Osteoblast (primary cell): ENCODE measurements at places on chromosomes 4 and X. TPM values are rescaled to one million over a fixed set of nuclear protein-coding genes. Genes with fewer than 3 reads are reported as not detected.

CT55 gene
- not detected in 2 replicates for total RNA-seq

ARX gene
- total RNA-seq: not detected in 2 replicates

SLC2A9 gene
- 2.5 and 3.5 TPM in 2 replicates for total RNA-seq

ZNF711 gene
- 1.4 and 1.5 TPM in 2 replicates for total RNA-seq

GRCh38 chr4:95508421-95508820 is 40.4 kb downstream of the UNC5C start:
- no peak for DNase-seq

- no peak for DNase-seq
Measured at GRCh38 chr4:14520171-14520570, 482.1 kb upstream of the CPEB2 start.

- no peak for DNase-seq
Measured at GRCh38 chr4:42642101-42642797, 14.7 kb downstream of the ATP8A1 start.

DNA sequence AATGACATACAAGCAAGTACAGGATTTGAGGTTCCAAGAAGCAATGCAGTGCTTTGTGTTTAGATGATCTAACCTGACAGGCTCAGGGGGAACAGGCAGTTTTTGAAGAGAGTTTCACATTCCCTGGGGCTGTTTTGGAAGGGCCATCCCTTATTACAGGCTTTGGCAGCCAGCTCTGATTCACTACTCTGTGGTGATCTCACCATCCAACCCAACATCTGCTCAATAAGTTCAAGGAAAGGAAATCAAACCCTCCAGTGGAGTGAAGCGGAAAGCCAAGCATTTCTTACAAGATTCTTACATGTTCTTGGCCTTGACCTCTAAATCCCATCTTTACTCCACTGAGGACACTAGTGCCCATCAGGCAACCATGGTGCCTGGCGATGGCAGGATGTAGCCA is 7.5 kb downstream of the IDS start:
- DNase-seq: peak; percentile 87

GRCh38 chr4:138677212-138677611 is 338.4 kb upstream of the NOCT start:
- DNase-seq: no peak

DNA sequence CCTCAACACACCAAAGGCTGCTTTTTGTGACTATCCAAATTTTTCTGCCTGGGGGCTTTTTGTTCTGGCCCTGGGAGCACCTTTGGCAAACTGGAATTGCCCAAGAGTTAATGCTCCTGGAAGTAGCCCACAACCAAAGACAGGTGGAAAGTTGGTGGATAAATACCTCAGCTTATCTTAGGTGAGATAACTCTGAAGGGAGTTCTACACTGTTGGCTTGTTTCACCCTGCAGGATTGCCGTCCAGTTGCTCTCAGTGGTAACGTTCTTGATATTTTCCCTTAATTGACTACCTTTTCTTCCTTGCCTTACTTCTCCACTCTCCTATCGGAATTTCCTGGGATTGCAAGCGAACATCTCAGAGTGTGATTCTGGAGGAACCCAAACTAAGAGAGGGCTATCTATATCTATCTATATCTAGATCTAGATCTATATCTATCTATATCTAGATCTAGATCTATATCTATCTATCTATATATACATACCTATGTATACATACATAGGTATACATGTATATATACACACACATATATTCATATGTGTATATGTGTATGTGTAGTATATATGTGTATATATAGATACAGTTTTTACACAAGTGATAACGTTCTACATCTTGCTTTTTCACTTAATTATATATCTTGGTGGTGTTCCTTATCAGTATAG is 82.6 kb upstream of the DHX15 start:
- no peak for DNase-seq

- DNase-seq: peak; percentile 92
Measured at GRCh38 chrX:3638280-3638873, 75.1 kb downstream of the PRKX start.

GRCh38 chrX:139475432-139475831 is 55.1 kb upstream of the F9 start:
- no peak for DNase-seq

DNA sequence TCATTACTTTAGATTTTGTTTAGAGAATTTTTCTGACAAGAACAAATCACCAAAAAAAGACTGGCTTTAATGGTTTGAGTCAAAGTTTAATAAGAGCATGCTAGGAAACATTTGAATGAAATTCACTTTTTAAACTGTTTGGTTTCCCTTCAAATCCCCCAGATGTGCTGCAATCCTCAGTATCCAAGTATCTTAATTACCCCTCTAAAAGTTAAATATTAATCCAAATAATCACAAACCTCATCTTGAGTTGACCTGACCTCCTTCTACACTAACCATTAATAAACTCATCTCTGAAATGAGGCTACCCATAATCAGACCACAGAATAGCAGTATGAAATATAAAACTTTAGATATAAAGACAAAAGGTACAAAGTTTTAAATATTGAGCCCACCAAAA is 10.1 kb downstream of the DHX15 start:
- DNase-seq: no peak

- DNase-seq: no peak
Measured at GRCh38 chr4:172514011-172514410, 654.6 kb upstream of the GALNT7 start.

- no peak for DNase-seq
Measured at GRCh38 chrX:72584163-72584562, 11.5 kb upstream of the HDAC8 start.

DNA sequence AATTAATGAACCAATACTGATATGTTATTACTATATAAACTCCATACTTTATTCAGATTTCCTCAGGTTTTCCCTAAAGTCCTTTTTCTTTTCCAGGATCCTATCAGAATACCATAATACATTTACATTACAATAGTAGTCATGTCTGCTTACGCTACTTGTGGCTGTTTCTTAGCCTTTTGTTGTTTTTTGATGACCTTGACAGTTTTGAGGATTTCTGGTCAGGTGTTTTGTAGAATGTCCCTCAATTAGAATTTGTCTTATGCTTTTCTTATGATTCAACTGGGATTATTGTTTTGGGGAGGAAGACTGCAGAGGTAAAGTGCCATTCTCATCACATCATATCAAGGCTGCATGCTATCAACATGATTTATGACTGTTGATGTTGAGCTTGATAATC is 9.1 kb downstream of the SOX3 start:
- DNase-seq: no peak

- no peak for DNase-seq
Measured at GRCh38 chr4:38015886-38016515, 55.8 kb downstream of the PTTG2 start.

DNA sequence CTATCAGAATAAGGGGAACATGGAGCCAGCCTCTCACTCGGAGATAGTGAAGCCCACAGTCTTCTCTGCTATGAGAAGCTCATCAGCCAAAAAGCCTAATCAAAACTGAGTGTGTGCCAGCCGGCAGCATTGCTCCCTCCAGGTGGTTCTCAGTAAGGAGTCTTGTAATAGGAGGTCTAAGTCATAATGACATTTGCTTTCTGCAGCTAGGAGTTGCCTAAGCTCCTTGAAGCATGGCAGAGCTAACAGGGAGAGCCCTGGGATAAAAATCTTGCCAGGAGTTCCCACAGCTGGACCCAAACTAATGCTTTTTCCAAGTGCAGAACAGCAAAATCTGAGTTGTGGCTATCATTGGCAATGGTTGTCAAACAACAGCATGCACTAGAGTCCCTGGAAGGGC is 245.2 kb downstream of the SPATA18 start:
- no peak for DNase-seq

GRCh38 chr4:147629783-147630730 is 12.9 kb downstream of the TMEM184C start:
- DNase-seq: no peak

- DNase-seq: peak; percentile 68
Measured at GRCh38 chr4:168631241-168632162, 134.7 kb downstream of the PALLD start.
